Fibroblast of lung (primary cell): ENCODE measurements at places on chromosomes 11 and 22. TPM values are rescaled to one million over a fixed set of nuclear protein-coding genes. Genes with fewer than 3 reads are reported as not detected.

GRCh38 chr11:124674571-124674970, 867 bp downstream of the SPA17 start:
- DNase-seq = no peak

- no peak for DNase-seq
These were observed 71.6 kb downstream of the TNRC6B start for GRCh38 chr22:40249286-40249685.

DNA sequence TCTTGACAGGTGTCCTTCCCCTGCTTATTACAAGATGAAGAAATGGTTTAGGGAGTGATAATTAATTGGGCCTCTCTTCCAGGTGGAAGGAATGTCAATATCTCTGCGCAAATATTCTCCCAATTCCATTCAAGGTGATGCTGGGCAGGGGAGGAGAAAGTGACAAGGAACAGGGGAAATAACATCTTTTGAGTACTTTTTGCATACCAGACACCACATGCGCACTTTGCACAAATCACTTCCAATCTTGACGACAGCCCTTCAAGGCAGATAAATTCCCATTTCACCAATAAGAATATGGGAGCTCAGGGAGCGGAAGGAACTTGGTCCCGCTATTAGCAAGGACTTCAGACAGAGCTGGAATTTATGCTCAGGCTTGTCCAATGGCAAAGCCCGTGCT, 145.1 kb upstream of the TBCEL start:
- DNase-seq = no peak

GRCh38 chr11:33040033-33040861, 875 bp downstream of the TCP11L1 start:
- peak; percentile 56 for DNase-seq

GRCh38 chr11:20027556-20028013, 132.7 kb downstream of the DBX1 start:
- no peak for DNase-seq

OR52E1 gene
- not detected in 2 replicates for total RNA-seq

PARVA gene
- total RNA-seq = 21.8 and 27.7 TPM in 2 replicates

GRCh38 chr11:13686776-13687175, 18.3 kb downstream of the FAR1 start:
- DNase-seq = no peak

DNA sequence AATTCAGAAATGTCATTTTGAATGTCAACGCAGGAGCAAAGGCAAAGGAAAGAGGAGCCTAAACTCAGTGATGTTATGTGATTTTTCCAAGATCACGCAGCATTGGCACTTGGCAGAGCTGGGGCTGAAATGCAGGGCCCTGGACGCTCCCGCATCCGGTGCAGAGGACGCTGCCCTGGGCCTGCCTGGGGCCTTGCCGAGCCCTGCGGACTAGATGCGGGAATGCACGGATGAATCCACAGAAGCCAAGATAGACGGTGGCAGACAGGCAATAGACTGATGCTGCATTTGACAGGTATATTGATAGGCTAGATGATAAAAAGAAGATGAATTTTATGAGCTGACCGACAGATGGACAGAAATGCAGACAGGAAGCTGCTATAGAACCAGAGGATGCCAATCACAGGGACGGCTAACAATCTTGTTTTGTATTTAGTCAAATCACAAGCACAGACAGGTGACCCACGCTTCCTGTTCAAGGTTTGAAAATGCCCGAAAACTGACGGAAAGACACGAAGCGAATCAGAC, 696 bp upstream of the MARK2 start:
- no peak for DNase-seq

DNA sequence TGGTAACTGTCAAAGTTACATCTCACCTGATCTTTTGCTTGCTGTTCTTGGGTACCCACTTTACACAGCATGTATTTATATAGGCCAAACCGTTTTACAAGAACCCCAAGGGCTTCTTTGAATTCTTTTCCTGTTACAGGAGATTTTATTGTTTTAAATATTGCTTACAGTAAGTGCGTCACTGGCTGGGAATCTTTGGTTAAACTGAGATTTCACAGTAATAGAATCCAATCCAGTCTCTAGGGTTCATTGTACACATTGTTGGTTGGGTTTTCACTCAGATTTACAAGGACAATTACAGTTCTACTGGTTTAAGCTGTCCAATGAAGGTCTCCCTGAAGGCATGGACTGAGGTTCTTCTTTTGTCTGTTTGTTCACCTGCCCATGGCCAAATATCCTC, 171.7 kb downstream of the INSC start:
- DNase-seq = no peak

DNA sequence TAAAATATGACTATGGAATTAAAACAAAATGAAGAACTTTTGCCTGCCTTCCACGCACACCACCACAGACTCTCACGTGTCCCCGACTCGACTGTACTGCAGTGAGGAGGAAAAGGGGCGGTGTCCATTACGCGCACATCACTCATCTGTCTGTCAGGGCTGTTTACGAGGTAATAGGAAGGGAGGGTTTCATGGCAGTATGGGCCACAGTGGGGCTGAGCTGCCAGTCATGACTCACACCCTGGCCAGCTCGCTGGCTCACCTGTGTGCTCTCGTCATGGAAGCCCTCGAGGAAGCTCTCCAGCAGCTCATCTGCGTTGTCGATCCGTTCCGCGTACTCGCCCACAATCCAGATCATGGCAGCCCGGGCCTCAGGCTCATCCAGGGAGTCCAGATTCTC, 33.5 kb upstream of the RASL10A start:
- no peak for DNase-seq

GRCh38 chr11:33616552-33616951, 84.1 kb downstream of the C11orf91 start:
- peak; percentile 66 for DNase-seq

- no peak for DNase-seq
These were observed 5.0 kb downstream of the SIGIRR start for GRCh38 chr11:409600-410483.

FBLN1 gene
- total RNA-seq = 209 and 270 TPM in 2 replicates

DNA sequence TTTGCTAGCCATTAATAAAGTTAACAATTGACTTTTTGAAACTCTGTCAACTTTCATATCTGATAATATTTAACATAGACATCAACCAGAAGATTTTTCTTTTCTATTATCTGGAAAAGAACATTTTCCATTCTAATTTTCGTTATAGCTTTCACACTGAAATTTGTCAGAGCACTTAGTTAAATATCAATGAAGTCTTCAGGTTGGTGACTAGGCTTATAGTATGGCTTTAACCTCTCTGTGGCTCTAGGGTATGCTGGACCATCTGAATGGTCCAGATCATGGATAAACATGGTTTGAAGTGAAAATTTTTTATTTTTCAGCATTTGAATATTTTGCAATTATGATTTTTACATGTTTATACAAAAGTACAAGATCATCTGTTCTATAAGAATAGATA, 548.1 kb downstream of the CNTN5 start:
- no peak for DNase-seq

NRXN2 gene
- total RNA-seq = under 0.01 and 0.26 TPM in 2 replicates
